Smooth muscle cell of the pulmonary artery (primary cell): ENCODE measurements at places on chromosomes 16 and 17. TPM values are rescaled to one million over a fixed set of nuclear protein-coding genes. Genes with fewer than 3 reads are reported as not detected.

TSPOAP1 gene
- 0.13 and 0.20 TPM in 2 replicates for total RNA-seq

SULT1A2 gene
- not detected in 2 replicates for total RNA-seq

EFNB3 gene
- total RNA-seq, result 0.10 and 0.39 TPM in 2 replicates

ALOX15 gene
- total RNA-seq, result 0.03 TPM in 1 of 2 replicates, not detected in the other

MARVELD3 gene
- total RNA-seq, result 0.07 TPM in 1 of 2 replicates, not detected in the other

PLA2G10 gene
- total RNA-seq, result not detected in 2 replicates

CMTM2 gene
- not detected in 2 replicates for total RNA-seq

C16orf95 gene
- 4.0 and 4.6 TPM in 2 replicates for total RNA-seq

ZP2 gene
- not detected in 2 replicates for total RNA-seq

MYO1D gene
- 41.5 and 111 TPM in 2 replicates for total RNA-seq

ABCA9 gene
- 12.0 and 62.2 TPM in 2 replicates for total RNA-seq

FBF1 gene
- 12.8 and 15.9 TPM in 2 replicates for total RNA-seq

AANAT gene
- not detected in 2 replicates for total RNA-seq

AIPL1 gene
- total RNA-seq, result not detected in 2 replicates

ZNF597 gene
- total RNA-seq, result 1.9 and 2.1 TPM in 2 replicates

GSDMA gene
- not detected in 2 replicates for total RNA-seq

SREBF1 gene
- total RNA-seq, result 45.9 and 90.1 TPM in 2 replicates

TTYH2 gene
- 1.8 TPM in 2 replicates for total RNA-seq

SRCAP gene
- total RNA-seq, result 53.4 and 62.1 TPM in 2 replicates

GLIS2 gene
- total RNA-seq, result 5.9 and 7.8 TPM in 2 replicates

ZNF200 gene
- total RNA-seq, result 5.9 and 6.3 TPM in 2 replicates

ATAD5 gene
- 0.79 and 1.1 TPM in 2 replicates for total RNA-seq

ADAP2 gene
- 2.6 and 3.3 TPM in 2 replicates for total RNA-seq

NUBP2 gene
- total RNA-seq, result 43.3 and 54.7 TPM in 2 replicates

MRC2 gene
- 641 and 900 TPM in 2 replicates for total RNA-seq

FAAP100 gene
- total RNA-seq, result 19.3 and 22.9 TPM in 2 replicates

NXPH3 gene
- 2.4 and 2.9 TPM in 2 replicates for total RNA-seq

KRTAP4-5 gene
- total RNA-seq, result not detected in 2 replicates

SP6 gene
- 0.07 and 0.23 TPM in 2 replicates for total RNA-seq

GJD3 gene
- 1.6 and 5.9 TPM in 2 replicates for total RNA-seq

ACSM3 gene
- 0.65 and 0.69 TPM in 2 replicates for total RNA-seq

IRX3 gene
- 0.10 and 1.8 TPM in 2 replicates for total RNA-seq

PRAC2 gene
- total RNA-seq, result not detected in 2 replicates

VAT1L gene
- total RNA-seq, result 0.13 and 0.17 TPM in 2 replicates

PSMB3 gene
- total RNA-seq, result 145 and 162 TPM in 2 replicates

GRB7 gene
- total RNA-seq, result 0.13 TPM in 1 of 2 replicates, not detected in the other

MRM3 gene
- total RNA-seq, result 13.4 and 13.6 TPM in 2 replicates

DYNC1LI2 gene
- total RNA-seq, result 165 and 178 TPM in 2 replicates

FN3K gene
- total RNA-seq, result 7.6 and 14.3 TPM in 2 replicates

CIITA gene
- total RNA-seq, result 0.10 and 1.1 TPM in 2 replicates

FBXL16 gene
- 0.07 and 0.13 TPM in 2 replicates for total RNA-seq

CLEC19A gene
- total RNA-seq, result not detected in 2 replicates

CCL5 gene
- total RNA-seq, result 0.07 TPM in 1 of 2 replicates, not detected in the other

VMP1 gene
- total RNA-seq, result 144 and 174 TPM in 2 replicates

SLC35G6 gene
- not detected in 2 replicates for total RNA-seq

PRSS22 gene
- not detected in 2 replicates for total RNA-seq
